ENCODE measurements at places on chromosomes 3 and 15.

GRCh38 chr3:161851941-161852566, 355.4 kb downstream of the OTOL1 start:
- H3K4me1 ChIP-seq, result no peaks in the 10 kb centered on the region
- no peaks in the 10 kb centered on the region for H3K27me3 ChIP-seq
- H3K36me3 ChIP-seq, result no peaks in the 10 kb centered on the region
- DNase-seq, result no peak
- H3K27ac ChIP-seq, result no peak overlapping the region

DNA sequence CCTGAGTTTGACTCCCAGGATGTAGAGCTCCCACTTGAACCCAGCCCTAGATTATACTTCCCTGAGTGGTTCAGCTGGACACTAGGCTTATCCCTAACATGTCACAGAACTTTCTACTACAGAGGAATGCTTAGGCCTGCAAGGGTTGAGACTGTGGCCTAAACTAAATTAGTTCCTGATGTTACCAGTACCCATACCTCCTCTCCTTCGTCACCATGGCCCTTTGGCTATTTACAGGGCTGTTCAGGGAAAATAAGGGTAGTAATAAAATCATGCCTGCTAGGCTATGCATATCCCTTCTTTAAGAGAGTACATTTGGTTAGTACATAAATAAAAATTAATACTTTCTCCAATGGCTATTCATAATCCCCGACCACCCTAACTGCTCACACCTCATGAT, 356.4 kb upstream of the RASGRP1 start:
- no peak for DNase-seq
- no peaks in the 10 kb centered on the region for H3K36me3 ChIP-seq
- H3K27ac ChIP-seq, result no peak overlapping the region
- no peaks in the 10 kb centered on the region for H3K4me1 ChIP-seq

DNA sequence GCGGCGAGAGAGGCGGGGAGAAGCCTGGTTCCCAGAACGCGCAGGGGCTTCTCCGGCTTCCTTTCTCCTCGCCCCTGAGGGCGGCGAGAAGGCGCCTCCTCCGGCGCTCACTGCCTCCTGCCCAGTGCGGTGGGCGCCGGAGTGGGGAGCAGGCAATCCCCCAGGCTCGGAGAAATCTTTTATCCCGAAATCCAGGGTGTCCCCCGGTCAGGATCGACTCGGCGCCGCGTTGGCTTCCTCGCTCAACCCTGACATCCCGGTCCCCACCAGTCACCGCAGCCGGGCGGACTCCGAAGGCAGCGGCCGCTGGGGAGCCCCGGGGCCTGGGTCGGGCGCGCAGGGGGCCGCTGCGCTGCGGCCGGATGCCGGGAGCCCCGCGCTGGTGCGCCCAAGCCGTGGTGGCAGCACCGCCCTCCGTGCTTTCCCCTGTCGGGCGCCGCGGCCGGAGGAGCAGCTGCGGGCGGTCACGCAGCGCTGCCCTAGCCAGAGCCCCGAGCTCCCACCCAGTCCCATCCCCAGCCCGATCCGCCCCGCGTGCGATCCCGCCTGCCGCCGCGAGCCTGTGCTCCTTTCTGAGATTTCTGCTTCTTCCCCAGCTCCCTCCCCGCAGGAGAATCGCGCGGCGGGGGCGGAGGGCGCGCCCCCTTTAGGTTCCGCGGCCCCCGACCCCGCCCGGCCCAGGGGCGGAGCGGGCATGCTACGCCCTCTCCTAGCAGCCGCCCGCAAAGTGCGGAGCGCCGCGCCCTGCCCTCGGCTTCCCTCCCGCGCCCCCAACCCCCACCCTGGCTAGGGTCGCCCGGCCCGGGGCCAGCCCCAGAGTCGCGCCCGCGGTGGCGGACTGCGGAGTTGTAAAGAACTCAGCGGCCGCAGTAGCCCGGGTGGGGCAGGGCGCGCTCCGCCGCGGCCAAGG, 683 bp upstream of the CACNA2D3 start:
- H3K27ac ChIP-seq, result no peak overlapping the region
- H3K36me3 ChIP-seq, result no peaks in the 10 kb centered on the region
- H3K4me3 ChIP-seq, result no peak overlapping the region
- H3K4me1 ChIP-seq, result no peaks in the 10 kb centered on the region
- DNase-seq, result no peak

DNA sequence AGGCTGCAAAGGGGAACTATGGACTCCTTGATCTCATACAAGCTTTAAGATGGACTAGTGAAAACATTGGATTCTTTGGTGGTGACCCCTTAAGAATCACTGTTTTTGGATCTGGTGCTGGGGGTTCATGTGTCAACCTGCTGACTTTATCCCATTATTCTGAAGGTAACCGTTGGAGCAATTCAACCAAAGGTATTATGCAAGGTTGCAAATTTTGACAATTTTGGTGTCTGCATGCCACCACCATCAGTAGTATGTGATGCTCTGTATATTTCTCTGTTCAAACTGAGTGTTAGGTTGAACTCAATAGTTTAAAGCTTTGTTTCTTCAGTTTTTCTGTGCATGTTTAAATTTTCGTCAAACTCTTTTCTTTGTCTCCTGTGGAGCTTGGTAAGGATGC, 583.8 kb upstream of the NAALADL2 start:
- no peak for DNase-seq
- H3K27ac ChIP-seq, result no peak overlapping the region
- H3K36me3 ChIP-seq, result no peaks in the 10 kb centered on the region
- no peak overlapping the region for H3K4me3 ChIP-seq

DNA sequence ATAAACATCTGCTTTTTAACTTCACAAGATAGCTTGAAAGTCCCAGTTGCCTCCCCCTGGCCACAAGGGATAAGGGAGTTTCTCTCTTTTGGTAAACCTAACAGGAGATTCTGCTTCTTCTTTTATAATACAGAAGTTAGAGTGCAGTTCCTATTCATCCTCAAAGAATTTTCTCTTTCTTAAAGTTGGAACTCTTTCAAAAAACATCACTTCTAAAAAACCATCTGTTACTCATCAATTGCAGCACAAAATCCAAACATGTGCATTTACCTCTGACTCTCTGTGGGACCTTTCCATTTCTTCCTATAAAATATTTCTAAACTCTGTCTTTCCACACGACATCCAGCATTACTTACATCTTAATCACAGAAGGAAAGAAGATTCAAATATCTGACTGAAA, 5.1 kb downstream of the DPH6 start:
- no peak overlapping the region for H3K4me3 ChIP-seq
- H3K4me1 ChIP-seq, result peaks cover 6% of the 10 kb centered on the region
- no peak overlapping the region for H3K27ac ChIP-seq
- H3K36me3 ChIP-seq, result no peaks in the 10 kb centered on the region
- no peaks in the 10 kb centered on the region for H3K27me3 ChIP-seq
- DNase-seq, result no peak

DNA sequence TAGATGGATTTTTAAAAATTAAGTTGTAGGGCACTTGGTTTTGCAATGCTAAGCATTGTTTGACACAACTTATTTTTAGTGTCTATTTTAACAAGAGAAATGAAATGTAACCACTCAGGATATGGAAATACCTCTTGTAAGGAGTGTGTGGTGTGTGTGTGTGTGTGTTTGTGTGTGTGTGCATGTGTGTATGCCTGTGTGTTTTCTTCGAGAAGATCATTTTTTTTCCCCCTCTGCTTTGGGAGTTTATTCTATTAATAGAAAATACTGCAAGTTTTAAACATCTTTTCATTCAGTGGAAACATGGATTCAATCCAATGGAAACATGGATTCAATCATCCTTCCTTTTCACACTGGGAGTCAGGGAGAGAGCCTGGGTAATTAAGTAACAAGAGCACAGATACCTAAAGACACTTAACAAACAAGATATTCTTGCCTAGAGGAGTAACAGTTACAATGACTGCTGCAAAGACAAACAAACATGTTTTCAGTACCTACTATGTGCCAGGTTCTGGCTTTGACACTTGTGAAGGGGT, 567.2 kb upstream of the TBL1XR1 start:
- no peak overlapping the region for H3K4me3 ChIP-seq
- peaks cover under 1% of the 10 kb centered on the region for H3K4me1 ChIP-seq

- no peak overlapping the region for H3K27ac ChIP-seq
- H3K36me3 ChIP-seq, result no peaks in the 10 kb centered on the region
- H3K4me1 ChIP-seq, result no peaks in the 10 kb centered on the region
- no peaks in the 10 kb centered on the region for H3K27me3 ChIP-seq
- no peak for DNase-seq
These were observed 18.8 kb downstream of the LRIG1 start for GRCh38 chr3:66482018-66482404.

- H3K4me3 ChIP-seq, result peak overlapping the region; percentile 73
- H3K4me1 ChIP-seq, result peaks cover 66% of the 10 kb centered on the region
- peak overlapping the region; percentile 72 for H3K27ac ChIP-seq
These were observed 1.4 kb downstream of the FURIN start for GRCh38 chr15:90869601-90870353.

DNA sequence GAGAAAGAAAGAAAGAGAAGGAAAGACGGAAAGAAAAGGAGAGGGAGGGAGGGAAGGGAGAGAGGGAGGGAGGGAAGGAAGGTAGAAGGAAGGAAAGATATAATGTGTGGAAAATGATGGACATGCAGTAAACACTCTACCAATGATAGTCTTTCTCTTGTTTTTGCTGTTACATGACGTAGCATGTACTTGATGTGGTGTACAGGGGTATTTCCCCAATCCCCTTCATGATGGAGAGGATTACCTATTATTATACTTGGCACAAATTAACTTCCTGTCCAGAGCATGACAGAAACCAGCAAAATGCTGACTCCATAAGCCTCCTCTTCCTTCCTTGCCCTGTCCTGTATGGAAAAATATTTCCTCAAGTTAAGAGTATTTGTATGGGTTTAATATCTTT, 124.4 kb downstream of the B3GALNT1 start:
- DNase-seq, result no peak
- H3K4me3 ChIP-seq, result no peak overlapping the region
- H3K36me3 ChIP-seq, result no peaks in the 10 kb centered on the region
- no peak overlapping the region for H3K27ac ChIP-seq
- H3K4me1 ChIP-seq, result no peaks in the 10 kb centered on the region

GRCh38 chr3:135629701-135630408, 335.7 kb upstream of the PPP2R3A start:
- H3K4me1 ChIP-seq, result no peaks in the 10 kb centered on the region
- peaks cover 41% of the 10 kb centered on the region for H3K27me3 ChIP-seq
- H3K27ac ChIP-seq, result no peak overlapping the region
- no peak for DNase-seq
- H3K4me3 ChIP-seq, result no peak overlapping the region
